ENCODE measurements at places on chromosomes 2 and 18.

- DNase-seq, result no peak
Measured at GRCh38 chr2:220579452-220579851, 952.0 kb downstream of the SLC4A3 start.

DNA sequence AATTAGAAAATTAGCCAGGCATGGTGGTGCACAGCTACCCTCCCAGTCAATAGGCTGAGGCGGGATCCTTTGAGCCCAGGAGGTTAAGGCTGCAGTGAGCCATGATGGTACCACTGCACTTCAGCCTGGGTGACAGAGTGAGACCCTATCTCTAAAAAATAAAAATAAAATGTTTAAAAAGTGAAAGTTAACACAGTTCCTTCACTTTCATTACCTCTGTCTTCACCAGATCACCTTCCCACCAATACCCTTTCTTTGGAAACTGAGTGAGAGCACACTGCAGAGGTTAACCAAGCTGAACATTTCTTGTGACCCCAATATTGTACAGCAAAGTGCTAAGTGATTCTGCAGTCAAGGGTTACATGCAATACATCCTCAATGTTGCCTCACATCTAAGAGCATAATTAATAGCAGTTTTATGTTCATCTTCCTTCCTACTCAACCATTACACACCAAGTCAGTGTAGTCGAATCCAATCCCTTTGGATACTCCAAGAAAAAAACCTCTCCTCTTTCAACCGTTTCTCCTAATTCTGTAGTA lies 1.7 kb downstream of the L3MBTL4 start:
- DNase-seq, result no peak

DNA sequence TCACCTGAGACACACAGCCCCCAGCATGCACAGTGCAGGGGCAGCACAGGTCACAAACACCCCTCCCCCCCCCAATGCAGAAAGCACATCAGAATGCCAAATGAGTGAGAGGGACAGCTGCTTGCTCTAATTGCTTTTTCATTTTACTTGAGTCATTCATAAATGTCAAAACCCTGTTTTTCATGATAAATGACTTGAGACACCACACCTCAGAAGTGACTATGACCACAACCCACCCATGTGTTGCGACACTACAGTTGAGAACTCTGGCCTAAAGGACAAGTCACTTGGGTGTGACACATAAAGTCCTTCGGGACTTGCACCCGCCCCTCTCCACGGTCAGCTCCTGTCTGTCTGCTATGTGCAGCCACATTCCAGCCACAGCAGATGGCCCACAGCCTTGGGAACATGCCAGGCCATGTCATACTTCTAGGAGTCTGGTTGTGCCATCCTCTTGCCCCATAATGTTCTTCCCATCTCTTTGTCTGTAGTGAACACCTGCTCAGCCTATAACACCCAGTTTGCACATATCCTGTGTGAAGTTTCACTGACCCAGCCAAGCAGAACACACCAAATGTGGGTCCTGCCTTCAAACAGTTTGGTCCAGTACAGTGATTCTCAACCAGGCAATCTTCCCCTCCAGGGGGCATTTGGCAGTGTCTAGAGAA lies 30.2 kb upstream of the RIOK3 start:
- DNase-seq, result no peak

- no peak for DNase-seq
Measured at GRCh38 chr2:43327119-43327518, 100.7 kb upstream of the ZFP36L2 start.

- DNase-seq, result no peak
Measured at GRCh38 chr2:240098349-240098748, 37.8 kb downstream of the COPS9 start.

- no peak for DNase-seq
Measured at GRCh38 chr2:101612019-101612418, 85.5 kb upstream of the MAP4K4 start.

DNA sequence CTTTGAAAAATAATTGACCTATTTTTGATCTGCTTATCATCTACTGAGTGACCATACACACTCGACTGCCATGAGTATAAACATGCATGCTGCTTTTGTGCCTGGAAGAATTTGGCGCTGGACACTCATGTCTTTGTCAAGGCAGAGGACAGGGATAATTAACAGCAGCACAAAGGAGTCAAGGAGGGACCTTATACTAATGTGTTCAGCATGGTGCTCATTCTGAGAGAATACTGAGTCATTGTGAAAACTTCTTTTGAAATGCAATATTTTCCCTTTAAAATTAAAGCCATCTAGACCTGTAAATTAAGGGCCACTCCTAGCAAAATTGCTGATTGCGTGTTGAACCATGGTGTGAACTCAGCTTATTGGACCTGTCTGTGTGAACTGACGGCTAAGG lies 116.3 kb downstream of the ZNF532 start:
- no peak for DNase-seq

All from stimulated activated CD8-positive, alpha-beta memory T cell treated with anti-CD3 and anti-CD28 coated beads, Interleukin-2, amount 100 ng/mL, for 1 hour (primary cell).